ENCODE measurements at places on chromosomes 3 and 15.
A peak's percentile ranks its signal among the peaks of the same experiment; 100 is the strongest.

DNA sequence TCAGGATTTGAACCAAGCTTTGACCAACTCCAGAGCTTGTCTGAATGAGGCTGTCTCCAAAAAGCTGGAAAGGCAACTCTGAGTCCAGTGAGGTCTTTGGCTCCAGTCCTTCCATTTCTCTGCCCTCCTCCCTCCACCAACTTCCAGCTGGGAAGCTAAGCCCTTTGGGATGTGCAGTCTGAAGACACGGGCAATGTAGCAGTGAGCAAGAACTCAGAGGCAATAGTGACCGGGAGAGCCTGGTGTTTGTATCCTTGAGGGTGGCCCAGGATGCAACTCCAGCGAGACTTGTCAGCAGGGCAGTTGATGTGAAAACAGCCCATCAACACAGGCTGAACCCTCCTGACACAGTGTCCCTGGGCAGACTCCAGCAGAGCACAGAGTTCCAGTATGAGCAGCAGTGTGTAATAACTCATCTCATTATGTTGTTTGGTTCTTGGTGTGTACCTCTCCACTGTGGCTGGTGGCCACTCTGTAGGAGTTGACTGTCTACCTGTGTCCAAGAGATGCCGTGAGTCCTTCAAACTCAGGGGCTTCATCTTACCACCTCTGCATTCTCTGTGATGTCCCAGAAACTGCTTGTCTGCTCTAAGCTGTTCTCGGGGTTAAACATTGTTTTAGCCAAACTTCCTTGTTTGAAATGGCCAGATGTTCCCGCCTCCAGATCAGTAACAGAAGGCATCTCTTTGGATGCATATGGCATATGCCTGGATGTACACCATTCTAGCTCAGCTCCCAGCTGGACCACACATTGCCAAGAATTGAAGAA is 6.6 kb downstream of the CDCP1 start:
- DNase-seq = no peak

- DNase-seq = no peak
Observed at GRCh38 chr3:111733856-111734255, 125.2 kb upstream of the PHLDB2 start.

- no peak for DNase-seq
Observed at GRCh38 chr3:114892880-114893279, 254.2 kb downstream of the ZBTB20 start.

DNA sequence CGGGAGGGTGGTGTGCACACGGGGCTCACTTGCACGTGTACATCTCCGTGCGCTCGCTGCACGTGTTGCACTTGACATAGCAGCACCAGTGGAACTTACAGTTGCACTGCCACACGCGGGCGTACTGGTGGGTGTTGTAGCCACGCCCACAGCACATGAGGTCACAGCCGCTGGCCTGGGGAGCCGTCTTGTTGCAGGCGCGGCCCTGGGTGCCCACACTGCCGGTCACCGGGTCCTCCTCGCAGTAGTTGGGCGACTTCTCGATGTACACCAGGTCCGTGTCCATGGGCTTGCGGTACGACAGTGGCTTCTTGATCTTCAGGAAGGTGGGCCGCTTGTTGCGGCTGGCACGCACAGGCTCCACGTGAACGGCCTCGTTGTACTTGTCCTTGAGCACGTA is 61.0 kb downstream of the WNT7A start:
- no peak for DNase-seq

- DNase-seq = no peak
Observed at GRCh38 chr3:169179321-169179720, 484.2 kb downstream of the MECOM start.

DNA sequence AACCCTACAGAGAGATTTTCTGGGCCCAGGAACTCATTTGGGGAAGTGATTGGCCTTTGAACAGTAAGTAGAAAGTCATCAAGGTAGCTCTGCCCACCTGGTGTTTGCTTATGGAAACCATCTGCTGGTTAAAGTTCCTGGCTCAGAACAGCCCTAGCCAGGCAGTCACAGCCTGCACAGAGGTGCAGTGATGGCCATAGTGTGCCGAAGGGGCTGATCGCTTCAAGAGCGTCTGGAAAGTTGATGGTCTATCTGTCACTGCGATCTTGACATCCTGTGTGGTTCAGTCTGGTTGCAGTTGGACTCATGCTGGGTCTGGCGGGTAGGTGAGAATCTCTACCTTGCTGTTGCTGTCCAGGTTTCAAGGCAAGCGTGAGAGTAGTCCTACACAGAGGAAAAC is 151.6 kb downstream of the SLCO3A1 start:
- no peak for DNase-seq

DNA sequence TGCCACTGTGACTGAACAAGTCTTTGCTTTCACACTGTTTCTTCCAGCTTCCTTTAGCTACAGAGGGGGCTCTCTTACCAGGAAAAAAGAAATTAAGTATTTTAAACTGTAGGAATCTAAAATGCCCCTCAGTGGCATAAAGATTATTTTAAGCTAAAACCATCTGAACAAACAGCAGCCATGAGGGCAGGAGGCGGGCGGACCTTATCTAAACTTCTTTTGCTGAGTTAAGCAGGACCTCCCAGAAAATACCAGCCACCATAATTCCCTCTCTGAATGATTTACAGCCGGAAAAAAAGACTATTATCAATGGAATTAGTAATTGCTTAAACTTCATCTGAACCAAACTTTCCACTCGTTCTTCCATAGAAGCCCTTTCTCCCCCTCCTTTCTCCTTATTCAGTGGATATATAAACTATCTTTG is 5.2 kb upstream of the TOPAZ1 start:
- no peak for DNase-seq

DNA sequence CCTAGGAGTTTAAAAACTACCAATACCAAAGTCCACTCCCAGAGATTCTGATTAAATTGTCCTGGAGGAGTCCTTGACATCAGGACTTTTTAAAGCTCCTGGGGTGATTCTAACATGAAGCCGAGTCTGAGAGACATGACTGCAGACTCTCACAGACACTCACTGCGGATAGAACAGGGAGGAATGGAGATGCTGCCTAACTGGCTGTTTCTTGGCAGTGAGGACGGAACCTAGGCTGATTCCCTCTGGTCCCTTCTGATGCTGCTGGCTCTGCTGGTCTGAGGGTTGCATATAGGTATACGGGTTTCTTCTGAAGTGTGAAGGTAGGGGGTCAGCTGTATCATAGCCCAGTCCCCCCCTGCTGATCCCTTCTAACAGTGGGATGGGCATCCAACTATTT is 1.3 kb upstream of the HRG start:
- DNase-seq = no peak

- DNase-seq = peak; percentile 6
Observed at GRCh38 chr3:161316006-161316689, 55.2 kb downstream of the SPTSSB start.

- no peak for DNase-seq
Observed at GRCh38 chr3:40779039-40779438, 254.3 kb downstream of the ZNF621 start.

- no peak for DNase-seq
Observed at GRCh38 chr3:31188112-31188511, 293.7 kb upstream of the GADL1 start.

DNA sequence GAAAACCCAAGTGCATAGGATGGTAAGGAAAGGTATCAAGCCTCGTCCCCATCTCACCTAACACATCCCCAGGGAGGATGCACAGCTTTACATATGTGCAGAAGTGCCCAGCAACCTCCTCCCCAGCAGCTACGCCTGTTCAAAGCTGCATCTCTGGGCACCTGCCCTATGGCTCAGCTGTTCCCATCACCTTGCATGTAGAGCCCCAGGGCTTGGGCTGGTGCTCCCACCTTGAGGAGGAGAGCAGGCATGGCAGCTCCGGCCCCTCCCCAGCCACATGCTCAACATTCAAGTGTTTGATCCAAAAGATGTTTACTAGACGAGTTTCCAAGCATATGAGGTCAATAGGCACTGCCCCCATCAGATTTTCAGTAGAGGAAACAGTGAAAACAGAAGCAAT is 173.5 kb downstream of the ATP10A start:
- DNase-seq = no peak

DNA sequence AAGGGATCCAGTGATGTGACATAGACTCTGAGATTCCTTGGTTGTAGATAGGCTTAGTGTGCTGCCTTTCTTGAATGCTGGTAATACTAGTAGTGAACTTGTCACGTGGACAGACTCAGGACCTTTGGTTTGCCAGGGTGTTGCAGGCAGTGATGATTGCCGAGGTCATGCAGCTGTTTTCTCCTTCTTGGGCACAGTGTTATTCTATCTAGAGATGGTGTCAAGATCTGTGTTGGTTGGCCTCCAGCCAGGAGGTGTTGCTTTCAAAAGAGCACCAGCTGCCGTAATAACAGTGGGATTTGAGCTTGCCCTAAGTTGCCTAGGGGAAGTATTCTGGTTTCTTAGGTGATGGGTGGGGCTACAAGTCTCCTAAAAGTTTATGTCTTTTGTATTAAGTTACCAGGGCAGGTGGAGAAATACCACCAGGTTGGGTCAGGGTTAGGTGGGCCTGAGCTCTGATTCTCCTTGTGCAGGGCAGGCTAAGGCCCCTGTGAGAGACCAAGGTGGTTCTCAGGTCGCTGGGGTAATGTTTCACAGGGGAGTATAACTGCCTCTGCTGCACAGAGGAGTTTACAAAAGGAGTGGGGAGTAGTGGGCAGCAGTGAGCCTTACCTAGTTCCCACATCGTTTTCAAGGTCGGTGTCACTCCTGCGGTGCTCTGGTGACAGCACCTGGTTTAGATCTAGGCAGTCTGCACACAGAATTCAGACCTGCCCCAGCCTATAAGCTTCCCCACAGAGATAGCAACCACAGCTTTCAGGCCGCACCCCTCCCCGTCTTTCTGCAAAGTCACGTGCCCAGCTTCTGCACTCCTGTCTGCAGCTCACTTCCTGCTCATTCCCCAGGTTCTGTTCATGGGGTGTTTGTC is 350.3 kb downstream of the DOCK3 start:
- DNase-seq = no peak

GRCh38 chr3:168558728-168559411 is 463.1 kb upstream of the GOLIM4 start:
- DNase-seq = no peak

GRCh38 chr3:44983484-44983941 is 7.5 kb downstream of the EXOSC7 start:
- no peak for DNase-seq

GRCh38 chr15:29516929-29517328 is 247.3 kb upstream of the NSMCE3 start:
- DNase-seq = no peak

DNA sequence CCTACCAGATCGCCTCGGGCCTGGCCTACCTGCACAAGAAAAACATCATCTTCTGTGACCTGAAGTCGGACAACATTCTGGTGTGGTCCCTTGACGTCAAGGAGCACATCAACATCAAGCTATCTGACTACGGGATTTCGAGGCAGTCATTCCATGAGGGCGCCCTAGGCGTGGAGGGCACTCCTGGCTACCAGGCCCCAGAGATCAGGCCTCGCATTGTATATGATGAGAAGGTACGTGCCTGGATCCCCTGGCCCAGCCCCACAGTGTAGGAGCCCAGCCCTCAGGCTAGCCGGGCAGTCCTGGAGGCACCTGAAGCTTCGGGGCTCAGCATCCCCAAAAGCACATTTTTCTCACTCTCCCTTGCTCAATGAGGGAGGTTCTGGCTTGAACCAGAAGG is 135.8 kb downstream of the LRRK1 start:
- DNase-seq = no peak

GRCh38 chr15:67782691-67782991 is 42.7 kb upstream of the SKOR1 start:
- DNase-seq = no peak

DNA sequence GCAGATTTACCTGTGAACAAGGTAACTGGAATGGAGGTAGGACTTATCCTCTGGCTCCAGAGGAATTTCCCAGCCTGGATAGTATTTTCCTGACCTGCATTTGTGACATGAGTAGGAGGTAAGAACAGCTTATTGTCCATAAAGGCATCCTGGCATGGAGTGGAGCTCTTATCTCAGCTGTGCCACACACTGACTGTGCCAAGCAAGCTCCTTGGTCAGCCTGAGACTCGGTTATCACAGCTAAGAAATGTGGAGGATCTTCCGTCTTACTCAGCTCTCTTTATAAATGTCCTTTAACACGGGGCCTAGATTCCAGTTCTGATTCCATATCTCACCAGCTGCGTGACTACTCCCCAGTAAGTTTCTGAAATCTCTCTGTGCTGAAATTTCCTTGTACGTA is 38.9 kb downstream of the SLCO3A1 start:
- no peak for DNase-seq

DNA sequence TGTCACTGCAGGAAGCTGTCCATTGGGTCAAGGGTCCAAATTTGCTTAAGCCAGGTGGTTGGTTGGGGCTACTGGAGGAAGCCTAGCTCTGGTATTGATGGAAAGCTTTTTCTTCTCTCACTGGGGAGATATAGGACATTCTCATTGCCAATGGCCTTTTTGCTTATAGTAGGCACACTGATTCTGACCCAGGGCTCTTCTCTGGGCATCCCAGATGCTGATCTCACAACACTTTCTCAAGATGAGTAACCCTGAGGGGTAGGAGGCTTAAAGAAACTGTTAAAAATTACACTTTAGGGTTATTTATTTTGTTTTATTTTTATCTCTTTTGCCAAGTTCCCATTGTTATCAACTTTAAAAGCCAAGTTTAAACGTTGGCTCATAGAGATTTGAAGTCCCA is 337.8 kb downstream of the LRRC3B start:
- DNase-seq = no peak

DNA sequence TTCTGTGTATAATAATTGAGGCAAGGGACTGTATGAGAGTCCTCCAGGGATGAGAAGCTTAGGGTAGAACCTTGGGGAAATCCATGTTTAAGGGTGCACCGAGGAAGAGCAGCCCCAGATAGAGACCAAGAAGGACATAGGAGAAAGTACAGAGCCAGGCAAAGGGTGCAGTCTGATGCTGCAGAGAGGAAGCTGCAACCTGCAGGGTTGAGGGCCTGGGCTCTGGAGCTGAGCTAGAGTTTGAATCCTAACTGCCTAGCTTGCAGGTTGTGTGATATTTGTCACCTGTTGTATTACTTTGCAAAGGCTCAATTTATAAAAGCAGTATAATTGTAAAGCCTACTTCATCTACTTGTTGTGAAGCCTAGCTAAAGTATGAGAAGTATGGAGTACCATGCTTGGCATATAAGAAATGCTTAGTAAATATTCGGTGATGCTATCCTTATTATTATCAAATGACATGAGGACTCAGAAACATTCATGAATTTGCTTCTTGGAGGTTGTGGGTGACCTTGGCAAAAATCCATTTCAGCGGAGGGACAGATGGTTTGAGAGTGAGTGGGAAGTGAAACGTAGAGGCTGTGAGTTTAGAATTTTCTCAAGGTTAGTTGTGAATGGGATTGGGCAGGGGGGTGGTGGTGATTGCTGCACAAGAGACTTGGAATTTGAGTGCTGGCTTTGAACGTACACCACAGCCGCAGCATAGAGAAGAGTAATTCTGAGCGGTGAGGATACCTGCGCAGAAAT is 43.8 kb downstream of the PLCL2 start:
- no peak for DNase-seq

GRCh38 chr3:7821858-7822257 is 679.8 kb upstream of the LMCD1 start:
- DNase-seq = no peak

- peak; percentile 55 for DNase-seq
Observed at GRCh38 chr3:187852842-187853730, 107.8 kb upstream of the BCL6 start.

DNA sequence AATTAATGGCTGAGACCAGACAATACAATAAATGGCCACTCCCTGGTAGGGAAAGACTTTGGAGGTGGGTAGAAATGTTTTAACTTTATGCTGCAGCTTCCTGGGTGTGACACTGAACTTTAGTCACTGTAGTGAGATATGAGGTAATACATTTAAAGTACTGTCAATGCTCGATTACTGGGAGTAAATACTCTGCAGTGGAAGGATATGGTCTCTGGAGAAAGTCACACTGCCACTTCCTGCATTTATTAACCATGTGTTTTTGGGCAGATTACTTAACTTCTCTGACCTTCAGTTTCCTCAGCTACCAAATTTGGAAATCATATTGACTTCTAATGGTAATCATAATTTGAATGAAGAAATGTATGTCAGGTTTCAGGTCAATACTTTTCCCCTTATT is 317.1 kb upstream of the TGFBR2 start:
- no peak for DNase-seq

All from EH (cell line).